ENCODE measurements at places on chromosomes 6 and 20. TPM values are rescaled to one million over a fixed set of nuclear protein-coding genes. Genes with fewer than 3 reads are reported as not detected.

Gene TRIM31
- total RNA-seq = not detected

DNA sequence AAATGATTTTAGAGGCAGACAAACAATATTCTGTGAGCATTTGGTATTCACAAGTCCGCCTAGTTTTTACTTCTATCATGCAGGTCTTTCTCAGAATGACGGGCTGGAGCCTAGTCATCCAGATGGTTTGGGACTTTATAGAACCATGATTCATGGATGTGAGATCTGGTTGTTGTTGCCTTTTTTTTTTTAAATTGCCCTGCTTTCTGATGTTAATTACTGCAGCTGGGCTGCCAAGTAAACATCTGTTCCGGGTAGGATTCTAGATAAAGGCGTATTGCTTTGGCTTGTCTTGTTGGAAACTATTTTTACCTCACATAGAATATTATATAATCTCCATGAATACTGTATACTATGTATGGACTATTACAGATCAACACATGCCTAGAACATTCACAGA, 58.1 kb downstream of the RNF217 start:
- DNase-seq = no peak

GRCh38 chr6:132763269-132763668, 5.6 kb upstream of the VNN2 start:
- DNase-seq = peak; percentile 67

DNA sequence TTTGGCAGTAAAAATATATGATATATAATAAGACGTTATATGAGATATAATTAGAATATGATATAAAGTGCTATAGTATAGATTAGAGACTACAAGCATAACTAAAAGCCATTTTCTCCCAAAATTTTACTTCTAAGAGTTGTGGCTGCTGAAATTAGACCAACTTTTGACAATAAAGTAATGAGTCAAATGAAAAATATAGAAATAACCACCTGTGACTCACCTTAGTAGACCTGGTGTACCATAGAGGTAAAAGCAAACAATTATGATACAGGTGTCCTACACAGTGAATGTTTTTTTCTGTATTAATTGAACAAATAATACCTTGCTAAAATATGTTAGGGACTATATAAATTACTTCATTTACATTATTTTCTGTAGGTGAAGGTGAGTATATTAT, 482.9 kb upstream of the MAN1A1 start:
- no peak for DNase-seq

GRCh38 chr6:113978084-113978675, 7.2 kb upstream of the HDAC2 start:
- DNase-seq = no peak

Gene HLA-B
- total RNA-seq = 3,016 TPM

Gene SLC22A7
- total RNA-seq = not detected

DNA sequence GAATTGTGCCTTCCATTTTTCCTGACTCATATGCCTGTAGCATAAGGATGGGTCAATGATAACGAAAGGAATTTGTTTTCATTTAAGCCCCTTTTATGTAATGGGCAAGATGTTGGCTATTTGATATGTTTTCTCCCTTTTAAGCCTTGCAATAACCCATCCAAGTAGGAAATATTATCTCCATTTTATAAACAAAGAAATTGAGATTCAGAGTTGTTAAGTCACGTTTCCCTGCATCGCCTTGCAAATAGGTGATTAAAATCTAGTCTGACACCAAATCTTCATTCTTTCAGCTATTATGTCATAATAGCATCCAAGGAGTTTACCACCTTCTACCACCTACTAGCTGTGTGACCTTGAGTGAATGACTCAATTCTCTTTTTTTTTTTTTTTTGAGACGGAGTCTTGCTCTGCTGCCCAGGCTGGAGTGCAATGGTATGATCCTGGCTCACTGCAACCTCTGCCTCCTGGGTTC, 7.0 kb downstream of the HNF4A start:
- DNase-seq = no peak

DNA sequence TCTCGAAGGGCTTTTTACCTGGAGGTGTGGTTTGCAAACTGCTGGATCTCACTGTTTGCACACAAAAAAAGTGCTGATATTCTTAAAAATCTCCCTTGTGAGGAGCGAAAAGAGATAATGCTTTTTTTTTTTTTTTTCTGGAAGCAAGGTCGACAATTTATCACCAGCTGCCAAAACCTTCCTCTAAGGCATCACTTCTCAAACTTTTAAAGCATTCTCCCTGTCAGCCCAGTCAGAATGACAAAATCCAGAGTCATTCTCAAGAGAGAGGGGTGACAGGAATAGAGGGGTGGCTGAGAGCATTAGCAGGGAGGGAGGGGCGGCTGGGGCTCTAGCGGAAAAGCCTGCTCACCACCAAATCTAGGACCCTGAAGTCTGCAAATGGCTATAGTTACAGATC, 137.2 kb upstream of the ARMC2 start:
- no peak for DNase-seq
